ENCODE measurements at places on chromosomes 5 and 9.

- DNase-seq = peak; percentile 9
Observed at GRCh38 chr9:7936163-7936562, 136.6 kb upstream of the DMAC1 start.

GRCh38 chr5:31993165-31993961, 180.8 kb downstream of the GOLPH3 start:
- DNase-seq = no peak

- no peak for DNase-seq
Observed at GRCh38 chr5:84688566-84688965, 303.9 kb upstream of the EDIL3 start.

- no peak for DNase-seq
Observed at GRCh38 chr5:173324115-173325001, 3.9 kb downstream of the STC2 start.

DNA sequence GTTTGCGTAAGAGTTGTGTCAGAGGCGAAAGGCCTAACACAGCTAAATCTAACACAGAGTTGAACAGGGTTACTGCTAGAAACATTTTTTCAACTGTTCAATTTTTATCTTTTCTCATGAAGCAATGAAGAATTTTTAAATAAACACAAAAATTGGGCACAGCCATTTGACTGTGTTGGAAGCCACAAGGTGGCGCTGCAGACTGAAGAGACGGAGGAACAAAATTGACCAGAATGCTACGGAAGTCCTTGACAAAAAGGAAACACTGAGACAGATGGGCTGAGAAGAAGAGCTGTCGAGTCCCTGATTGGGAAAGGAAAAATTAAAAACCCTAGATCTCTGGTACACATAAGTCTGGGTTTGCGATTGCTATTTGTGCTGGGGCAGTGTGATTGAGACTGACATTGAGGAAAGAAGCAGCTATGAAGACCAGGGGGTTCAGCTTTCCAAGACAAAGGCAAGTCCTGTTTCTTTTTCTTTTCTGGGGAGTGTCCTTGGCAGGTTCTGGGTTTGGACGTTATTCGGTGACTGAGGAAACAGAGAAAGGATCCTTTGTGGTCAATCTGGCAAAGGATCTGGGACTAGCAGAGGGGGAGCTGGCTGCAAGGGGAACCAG, at the start of gene PCDHB9:
TSS of gene PCDHB9 (plus strand) at position 265 of the 616 bp plus-strand sequence. CDS start at position 423, 158 bp downstream.
- DNase-seq = peak; percentile 29

GRCh38 chr9:93053781-93054331, 4.6 kb upstream of the SUSD3 start:
- no peak for DNase-seq

- DNase-seq = no peak
Observed at GRCh38 chr9:16987026-16987425, 116.6 kb upstream of the BNC2 start.

DNA sequence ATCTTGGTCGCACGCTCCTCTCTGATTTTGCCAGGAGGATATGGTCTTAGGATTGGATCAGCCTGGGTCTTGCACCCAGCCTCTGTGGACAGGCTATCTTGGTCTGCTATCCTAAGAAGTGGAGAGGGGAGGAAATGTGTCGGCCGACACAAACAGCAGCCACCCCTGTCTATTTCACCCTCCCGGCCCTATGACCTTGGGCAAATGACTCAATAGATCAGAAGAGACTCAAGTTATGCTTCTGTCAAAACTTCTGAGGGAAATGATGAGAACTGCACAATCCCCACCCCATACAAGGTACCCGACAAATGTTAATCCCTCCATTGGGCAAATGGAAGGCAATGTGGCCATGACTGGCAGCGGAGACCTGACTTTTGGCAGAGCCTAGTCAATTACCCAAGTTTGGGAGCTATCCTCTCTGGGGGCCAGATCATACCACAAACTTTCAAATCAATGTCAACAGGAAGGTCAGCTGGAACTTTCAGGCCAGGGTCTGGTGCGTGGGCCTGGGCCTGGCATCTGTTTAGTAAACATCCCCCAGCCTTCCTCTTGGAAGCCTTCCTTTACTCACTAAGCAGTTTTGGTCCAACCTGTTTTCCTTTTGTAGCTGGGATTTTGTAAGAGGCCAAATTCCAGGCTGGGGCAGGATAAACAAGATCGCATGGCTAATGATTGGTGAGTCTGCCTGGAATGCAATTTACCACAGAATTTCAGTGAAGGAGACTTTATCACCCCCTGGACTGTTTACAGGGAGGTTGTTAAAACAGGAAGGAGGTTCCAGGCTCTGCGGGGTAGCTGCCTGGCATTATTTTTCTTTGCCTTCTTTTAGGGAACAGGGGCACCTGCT, 64.2 kb upstream of the CPEB4 start:
- no peak for DNase-seq

DNA sequence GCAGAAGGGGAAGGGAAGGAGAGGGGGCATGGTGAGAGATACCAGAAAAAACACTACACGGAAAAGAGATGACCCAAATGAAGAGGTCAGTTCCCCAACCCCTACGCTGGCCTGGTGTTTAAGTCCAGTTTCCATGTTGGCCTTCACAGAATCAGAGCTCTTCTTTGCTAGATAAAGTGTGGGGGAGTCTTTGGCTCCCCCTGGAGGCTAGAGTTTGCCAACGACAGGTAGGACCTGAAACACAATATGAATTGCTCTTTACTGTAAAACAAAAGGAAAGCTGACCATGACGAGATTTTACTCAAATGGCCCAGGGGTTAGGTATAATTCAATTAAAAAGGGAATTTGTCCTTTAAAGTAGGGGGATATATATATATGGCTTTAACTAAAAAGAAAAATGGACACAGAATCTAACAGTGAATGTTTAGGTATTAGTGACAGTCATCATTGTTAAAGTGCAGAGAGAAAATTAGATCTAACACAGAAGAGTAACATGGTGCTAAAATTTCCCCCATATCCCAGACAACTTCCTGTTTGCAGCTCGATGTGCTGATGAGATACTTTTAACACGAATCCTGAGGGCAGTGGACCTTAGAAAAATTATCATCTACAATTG, 92.0 kb downstream of the SV2C start:
- DNase-seq = peak; percentile 59

DNA sequence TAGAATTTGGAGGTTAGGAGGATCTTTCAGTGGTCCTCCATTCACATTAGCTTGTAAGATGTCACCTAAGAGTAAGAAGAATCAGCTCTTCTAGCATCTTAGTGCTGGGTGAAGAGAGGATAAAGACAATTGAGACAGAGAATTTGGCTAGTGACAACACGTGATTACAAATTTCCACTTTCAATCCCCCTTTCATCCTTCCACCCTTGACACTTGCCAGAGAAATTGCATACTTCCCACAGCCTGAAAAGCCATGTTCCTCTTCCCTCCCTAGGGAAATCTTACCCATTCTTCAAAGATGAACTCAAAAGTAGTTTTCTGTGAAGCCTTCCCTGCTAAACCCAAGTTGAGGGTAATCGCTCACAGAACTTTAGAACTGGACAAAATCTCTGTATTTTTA, 282.6 kb upstream of the PTGER4 start:
- no peak for DNase-seq

GRCh38 chr9:134593286-134594077, 48.1 kb upstream of the COL5A1 start:
- DNase-seq = no peak

DNA sequence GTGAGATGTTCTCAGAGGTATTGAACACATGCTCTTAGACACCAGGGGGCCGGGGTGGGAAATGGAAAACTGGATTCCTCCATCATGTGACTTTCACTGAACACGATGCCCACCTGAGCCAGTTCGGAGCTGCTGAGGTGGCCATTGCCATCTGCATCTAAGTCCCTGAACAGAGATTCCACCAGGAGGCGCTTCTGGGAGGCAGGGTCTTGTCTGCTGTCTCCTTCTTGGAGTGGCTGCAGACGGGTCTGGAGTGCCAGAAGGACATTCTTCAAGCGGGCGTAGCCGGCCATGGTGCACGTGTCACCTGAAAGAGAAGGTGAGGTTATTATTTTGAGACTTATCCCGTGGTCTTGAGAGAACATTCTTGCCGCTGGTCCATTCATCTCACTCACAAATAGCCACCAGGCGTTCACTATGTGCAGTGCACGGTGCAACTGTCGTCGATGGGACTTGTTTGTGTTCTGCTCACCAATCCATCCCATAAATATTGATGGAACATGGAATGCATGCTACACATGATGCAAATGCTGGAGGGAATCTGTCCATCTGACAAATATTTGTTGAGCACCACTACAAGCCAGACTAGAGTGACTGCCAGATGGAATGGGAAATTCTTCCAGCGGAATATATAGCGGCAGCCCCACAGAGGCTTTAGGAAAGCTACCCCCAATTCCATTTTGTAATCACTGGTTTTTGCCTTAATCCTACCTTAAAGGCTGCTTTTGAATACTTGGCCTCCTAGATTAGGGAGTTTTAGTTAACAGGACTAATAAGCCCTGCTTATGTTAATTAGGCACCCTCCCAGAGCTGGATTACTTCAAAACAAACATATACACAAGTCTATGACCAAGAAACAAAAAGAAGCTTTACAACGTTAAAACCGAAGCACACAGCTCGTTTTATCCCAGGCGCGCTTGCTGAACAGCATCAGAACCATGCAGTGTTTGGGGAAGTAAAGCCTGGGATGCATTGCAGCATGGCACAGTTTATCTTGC, 264.8 kb downstream of the HSPA4 start:
- no peak for DNase-seq

GRCh38 chr9:86181379-86182315, 77.8 kb downstream of the C9orf153 start:
- DNase-seq = no peak

DNA sequence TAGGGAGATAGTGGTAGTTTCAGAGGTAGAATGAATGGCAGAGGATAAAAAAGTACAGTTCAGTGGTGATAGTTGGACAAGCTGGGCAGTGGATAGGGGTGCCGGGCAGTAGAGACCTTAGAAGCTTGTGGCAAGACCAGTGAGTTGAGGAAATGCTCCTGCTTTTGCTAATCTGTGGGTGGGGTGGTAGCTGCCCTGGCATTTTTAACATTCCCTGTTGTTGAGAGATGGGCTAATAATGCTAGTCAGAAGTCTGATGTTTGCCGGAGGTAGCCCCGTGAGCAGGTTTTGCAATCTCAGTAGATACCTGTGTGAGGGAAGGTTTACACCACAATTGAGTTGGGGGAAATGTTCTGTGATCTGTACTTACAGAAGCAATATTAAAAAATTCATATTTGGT, 91.1 kb downstream of the TRIO start:
- DNase-seq = no peak

DNA sequence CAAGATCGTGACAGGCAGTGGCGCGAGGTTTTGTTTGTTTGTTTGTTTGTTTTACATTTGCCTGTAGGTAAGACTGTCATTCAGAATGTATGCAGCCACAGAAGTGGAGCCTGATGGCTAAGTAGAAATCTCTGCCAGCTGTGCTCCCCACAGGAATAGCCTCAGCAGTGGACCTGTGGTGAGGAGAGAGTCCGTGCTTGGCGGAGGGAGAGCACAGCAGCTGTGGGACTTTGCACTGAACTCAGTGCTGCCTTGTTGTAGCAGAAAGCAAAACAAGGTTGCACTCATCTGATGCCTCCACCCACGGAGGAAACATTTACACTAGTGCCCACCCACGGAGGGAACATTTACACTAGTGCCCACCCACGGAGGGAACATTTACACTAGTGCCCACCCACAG, 4.4 kb upstream of the ZNF782 start:
- no peak for DNase-seq
